ENCODE measurements at places on chromosomes 2 and 18.

DNA sequence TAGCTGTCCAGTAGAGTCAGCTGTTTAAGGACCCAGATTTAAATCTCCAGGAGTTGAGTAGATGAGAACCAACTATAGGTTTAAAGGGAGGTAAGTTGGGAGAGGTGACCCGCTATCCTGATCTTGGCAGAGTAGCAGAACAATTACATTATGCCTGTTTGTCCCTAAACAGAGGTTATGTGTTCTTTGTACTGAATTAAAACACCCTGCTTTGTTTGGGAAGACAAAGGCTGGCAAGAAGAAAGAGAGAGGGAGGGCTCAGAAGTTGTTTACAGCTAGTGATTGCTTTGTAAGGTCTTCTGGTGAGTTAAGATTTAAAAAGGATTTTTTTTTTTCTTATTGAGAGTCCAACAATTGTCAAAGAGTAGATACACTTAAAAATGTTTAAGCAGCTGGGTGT lies 37.3 kb downstream of the USP14 start:
- no peak for DNase-seq

DNA sequence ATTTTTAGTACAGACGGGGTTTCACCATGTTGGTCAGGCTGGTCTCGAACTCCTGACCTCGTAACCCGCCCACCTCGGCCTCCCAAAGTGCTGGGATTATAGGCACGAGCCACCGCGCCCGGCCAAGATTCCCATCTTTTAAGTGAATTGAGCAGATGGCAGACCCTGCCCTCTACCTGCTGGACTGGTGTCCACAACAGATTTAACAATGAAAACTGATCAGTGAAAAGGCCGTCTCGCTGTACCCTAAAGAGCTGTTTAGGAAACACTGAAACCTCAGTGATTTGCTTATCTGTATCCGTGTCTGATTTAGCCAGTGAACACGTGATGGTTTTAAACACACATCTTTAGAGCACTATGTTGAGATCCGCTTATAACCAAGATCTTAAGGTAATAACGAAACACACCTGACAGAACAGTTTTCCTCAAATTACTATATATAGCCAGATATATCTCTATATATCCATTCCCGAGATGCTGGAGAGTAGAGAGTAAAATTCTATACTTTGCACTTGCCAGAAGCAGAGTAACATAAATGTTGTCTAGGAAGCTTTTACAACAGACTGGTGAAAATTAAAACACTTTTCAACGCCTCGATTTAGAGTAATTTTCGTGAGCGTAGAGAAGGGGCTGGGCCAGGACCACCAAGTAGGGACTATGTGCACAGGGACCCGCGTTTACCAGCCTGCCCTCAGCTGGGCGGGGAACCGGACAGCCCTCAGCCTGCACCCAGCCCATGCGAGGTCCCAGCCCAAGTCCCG lies 594 bp downstream of the FAM161A start:
- DNase-seq: no peak

GRCh38 chr2:26692897-26693849 lies 651 bp downstream of the KCNK3 start:
- no peak for DNase-seq

DNA sequence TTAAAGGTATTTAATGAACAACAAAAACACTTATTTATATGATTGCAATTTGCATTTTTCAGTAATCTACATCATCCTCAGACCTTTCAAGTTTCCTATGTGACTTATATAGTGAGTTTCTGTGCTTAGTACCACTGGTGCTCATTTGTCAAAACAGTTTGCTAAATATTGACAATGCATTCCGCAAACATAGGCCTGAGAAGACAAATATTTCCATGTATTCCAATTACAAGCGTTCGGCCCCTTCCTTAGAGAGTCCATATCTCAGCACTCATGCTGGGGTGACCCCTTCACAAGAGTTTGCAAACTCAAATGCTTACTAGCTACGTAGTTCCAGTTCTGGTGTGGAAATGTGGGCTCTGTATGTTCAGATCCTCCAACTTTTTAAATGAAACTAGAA lies 56.1 kb downstream of the SRD5A2 start:
- no peak for DNase-seq

- DNase-seq: no peak
Observed at GRCh38 chr18:75101916-75102315, 107.0 kb downstream of the PTGR3 start.

- no peak for DNase-seq
Observed at GRCh38 chr18:48412339-48412929, 3.3 kb upstream of the ZBTB7C start.

- DNase-seq: no peak
Observed at GRCh38 chr18:55320424-55321264, 267.3 kb downstream of the TCF4 start.

GRCh38 chr2:8481463-8482009 lies 200.3 kb upstream of the ID2 start:
- peak; percentile 56 for DNase-seq

DNA sequence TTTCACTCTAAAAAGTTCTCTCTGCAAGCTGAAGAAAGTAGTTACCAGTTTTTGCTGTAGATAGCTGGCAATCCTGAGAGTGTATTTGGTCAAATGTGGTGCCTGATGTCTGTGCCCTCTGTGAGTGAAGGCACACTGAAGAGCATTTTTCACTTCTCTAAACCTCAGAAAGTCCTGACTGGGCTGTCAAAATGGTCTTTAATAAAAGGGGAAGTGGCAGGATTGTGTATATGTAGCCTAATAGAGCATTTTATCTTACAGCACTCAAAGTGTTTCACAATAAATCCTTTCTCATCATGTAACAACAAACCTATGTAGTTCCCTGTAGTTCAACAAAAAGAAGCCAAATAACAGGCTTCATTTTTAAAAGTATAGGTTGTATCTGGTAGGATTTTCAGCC lies 1552.3 kb upstream of the SLC39A10 start:
- peak; percentile 22 for DNase-seq

DNA sequence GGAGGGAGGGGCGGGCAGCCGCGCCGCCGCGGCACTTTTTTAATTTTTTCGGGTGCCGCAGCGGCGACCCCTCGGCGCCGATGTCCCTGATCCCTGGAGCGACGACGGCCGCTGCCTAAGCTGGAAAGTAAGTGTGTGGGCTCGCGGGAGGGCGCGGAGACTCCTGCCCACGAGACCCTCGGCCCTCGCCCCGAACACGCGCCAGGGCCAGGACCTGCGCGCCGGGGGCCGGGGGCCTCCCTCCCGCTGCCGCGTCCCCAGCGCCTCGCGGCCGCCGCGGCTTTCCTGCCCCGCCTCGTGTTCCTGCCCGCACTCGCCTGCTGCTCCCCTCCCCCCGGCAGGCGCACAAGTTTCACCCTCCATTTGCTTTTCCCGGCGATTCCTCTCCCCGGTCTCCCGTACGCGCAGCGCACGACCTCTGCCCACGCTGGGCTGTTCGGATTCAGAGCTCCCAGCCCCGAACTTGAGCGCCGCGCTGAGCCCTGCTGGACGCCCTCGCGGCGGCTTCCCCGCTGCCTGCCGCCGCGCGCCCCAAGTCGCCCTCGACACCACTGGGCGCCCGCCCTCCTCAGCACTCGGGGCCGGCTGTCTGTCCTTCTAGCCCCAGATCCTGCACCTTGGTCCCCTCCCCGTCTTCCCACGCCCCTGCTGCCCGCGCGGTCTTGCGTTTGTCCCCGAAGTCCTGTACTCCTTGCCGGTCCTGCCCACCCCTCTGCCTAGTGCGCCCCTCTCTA lies 507 bp downstream of the PKP4 start:
- peak; percentile 44 for DNase-seq

GRCh38 chr2:99960790-99961189 lies 181.6 kb downstream of the AFF3 start:
- DNase-seq: no peak

- no peak for DNase-seq
Observed at GRCh38 chr18:56715121-56715520, 64.0 kb downstream of the WDR7 start.

GRCh38 chr18:9103376-9103873 lies 926 bp downstream of the NDUFV2 start:
- DNase-seq: no peak

DNA sequence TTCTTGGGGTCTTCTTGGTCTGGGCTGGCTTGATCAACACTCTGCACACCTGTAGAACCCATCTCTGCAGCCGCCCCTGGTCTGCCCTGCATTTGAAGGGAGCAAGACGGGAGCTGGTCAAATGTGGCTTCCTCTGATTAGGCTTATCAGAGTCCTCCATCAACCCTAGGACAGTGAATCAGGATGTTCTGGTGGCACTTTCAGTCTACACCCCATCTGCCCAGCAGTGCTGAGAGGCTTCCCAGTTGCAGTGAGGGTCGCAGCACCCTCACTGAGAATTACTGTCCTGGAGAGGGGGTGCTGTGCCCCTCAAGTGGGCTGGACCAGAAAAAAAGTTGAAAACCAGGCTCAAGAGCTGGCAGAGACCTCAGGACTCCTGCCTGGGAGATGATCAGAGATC lies 152.9 kb downstream of the DYSF start:
- no peak for DNase-seq

- no peak for DNase-seq
Observed at GRCh38 chr2:23499439-23499838, 114.5 kb downstream of the KLHL29 start.

- no peak for DNase-seq
Observed at GRCh38 chr2:105645938-105646773, 98.6 kb upstream of the NCK2 start.

- DNase-seq: no peak
Observed at GRCh38 chr2:47310801-47311560, 92.0 kb upstream of the MSH2 start.

DNA sequence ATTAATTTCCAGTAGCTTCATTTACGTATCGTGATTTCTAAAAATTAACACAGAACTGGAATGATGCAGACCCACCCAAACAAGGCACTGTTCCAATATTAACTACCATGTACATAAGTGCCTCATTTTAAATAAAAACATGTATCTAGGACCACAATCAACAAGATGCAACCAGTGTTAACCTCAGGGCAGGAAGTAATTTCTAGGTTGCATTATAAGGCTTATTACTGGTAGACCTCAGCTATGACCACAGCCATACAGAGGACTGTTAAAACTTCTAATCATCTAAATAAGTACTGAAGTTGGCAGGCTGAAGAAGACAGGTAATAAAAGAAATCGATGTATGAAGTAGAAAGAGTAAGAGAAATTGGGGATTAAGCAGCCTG lies 262.9 kb downstream of the HDAC4 start:
- DNase-seq: no peak

- no peak for DNase-seq
Observed at GRCh38 chr2:128500138-128500800, 181.6 kb upstream of the HS6ST1 start.

GRCh38 chr2:104158191-104158590 lies 695.7 kb upstream of the POU3F3 start:
- DNase-seq: no peak

GRCh38 chr2:158184556-158185343 lies 83.1 kb downstream of the UPP2 start:
- DNase-seq: no peak

GRCh38 chr2:12057436-12058166 lies 311.2 kb downstream of the LPIN1 start:
- peak; percentile 69 for DNase-seq

DNA sequence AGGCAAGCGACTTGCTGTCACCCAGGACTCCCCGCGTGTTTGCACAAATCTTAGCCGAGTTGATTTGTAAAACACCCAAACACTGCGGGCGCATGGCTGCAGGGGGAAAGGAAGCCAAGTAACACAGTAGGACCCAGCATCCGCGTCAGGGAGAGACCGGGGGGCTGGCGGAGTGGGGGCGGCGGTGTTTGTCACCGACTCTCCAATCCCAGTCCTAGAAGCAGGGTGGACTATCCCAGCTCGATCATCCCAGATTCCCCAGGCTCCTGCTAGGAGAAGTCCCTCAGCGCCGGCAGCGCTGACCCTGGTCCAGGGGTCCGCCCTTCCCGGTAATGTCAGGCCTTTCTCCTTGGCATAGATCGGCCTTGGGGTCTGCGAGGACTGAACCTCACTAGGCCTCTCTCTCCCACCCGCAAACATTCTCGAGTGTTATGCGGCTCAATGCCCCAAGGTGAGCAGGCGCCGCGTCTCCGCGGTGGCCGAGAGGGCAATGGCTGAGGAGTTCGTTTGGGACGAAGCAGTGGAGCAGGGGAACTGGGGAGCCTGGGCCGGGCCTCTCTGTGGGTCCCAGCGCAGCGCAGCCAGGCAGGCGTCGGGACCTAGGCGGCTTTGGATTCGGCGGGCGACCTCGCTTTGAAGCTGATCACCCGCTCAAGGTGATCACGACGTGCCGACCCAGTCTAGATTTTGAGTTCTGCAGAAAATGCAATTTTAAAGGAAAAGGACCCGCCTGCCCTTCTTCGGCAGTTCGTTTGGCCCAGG lies 1.5 kb upstream of the GDF7 start:
- no peak for DNase-seq

- no peak for DNase-seq
Observed at GRCh38 chr2:36337354-36337753, 18.2 kb upstream of the CRIM1 start.

DNA sequence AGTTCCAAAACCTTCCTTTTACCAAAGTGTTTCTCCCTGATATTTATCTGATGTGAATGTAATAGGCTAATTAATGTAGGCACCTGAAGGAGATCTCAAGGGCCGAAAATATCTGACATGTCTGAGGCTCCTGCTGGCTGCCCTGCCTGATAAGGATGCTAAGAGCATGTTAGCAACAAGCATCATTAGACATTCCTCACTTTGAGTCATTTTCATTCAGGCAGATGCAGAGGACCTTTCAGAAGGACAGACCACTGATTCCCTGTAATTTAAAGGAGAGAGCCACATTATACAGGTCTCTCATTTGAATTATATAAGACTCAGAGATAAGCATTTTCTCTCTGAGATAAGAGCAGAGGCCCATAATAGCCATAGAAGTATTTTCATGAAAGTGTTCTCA lies 222.4 kb upstream of the NCKAP5 start:
- no peak for DNase-seq

- DNase-seq: no peak
Observed at GRCh38 chr2:151472966-151473365, 63.3 kb downstream of the RIF1 start.

- no peak for DNase-seq
Observed at GRCh38 chr2:99939135-99939534, 203.3 kb downstream of the AFF3 start.

GRCh38 chr2:51734115-51734514 lies 702.2 kb upstream of the NRXN1 start:
- no peak for DNase-seq

- DNase-seq: no peak
Observed at GRCh38 chr18:6614952-6615351, 114.6 kb upstream of the ARHGAP28 start.

- DNase-seq: no peak
Observed at GRCh38 chr2:69082430-69082997, 69.5 kb downstream of the ANTXR1 start.

DNA sequence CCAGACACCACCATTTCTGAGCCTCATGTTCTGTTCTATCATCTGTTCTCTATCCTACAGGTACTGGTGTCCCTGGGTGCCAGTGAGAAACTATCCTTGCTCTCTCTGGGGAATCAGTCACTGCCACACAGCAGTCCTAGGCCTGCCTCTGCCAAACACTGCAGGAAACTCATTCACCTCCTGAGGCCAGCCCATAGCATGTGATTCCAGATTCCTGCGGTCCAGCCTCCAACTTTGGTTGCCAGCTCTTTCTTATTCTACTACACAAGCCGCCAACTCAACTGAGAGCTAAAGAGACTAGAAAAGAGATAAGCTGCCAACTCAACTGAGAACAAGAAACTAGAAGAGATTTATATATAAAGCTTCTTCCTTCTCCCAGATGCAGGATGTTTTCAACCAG lies 8.8 kb upstream of the TTLL4 start:
- DNase-seq: no peak

Measured in stimulated activated naive B cell treated with anti-CD40 and anti-IgM and Interleukin-4, amounts not matched to agents 10 μg/mL and 1 μg/mL and 100 μg/mL, for 72 hours (primary cell).